ENCODE measurements at places on chromosomes 5 and 9.
A peak's percentile ranks its signal among the peaks of the same experiment; 100 is the strongest.

GRCh38 chr5:33105521-33105941, 335.2 kb upstream of the TARS1 start:
- no peak for DNase-seq

- no peak for DNase-seq
These were observed 104.3 kb upstream of the ARRDC3 start for GRCh38 chr5:91487420-91487819.

GRCh38 chr5:165161204-165161603, 1655.8 kb downstream of the MAT2B start:
- DNase-seq = no peak

- peak; percentile 36 for DNase-seq
These were observed 16.1 kb upstream of the CRB2 start for GRCh38 chr9:123339666-123340510.

DNA sequence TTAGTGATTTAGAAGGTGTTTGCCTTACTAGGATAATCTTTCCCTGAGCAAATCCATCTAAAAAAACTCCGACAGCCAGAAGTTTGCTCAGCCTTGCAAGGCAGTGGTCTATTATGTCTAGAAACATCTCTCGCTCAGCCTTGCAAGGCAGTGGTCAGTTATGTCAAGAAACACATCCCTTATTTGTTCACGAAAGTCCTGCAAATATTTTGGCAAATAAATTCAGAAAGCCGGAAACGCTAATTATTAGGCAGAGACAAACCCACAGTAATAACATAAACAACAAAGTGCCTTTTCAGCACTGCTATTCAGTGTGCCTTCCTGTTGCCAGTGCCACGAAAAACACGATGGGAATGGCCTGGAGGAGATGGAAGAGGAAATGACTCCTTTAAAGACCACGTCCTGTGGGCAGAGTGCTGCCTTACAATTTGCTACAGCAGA, 184.5 kb downstream of the GNAQ start:
- DNase-seq = no peak

GRCh38 chr5:68554571-68555279, 339.2 kb downstream of the PIK3R1 start:
- DNase-seq = no peak

DNA sequence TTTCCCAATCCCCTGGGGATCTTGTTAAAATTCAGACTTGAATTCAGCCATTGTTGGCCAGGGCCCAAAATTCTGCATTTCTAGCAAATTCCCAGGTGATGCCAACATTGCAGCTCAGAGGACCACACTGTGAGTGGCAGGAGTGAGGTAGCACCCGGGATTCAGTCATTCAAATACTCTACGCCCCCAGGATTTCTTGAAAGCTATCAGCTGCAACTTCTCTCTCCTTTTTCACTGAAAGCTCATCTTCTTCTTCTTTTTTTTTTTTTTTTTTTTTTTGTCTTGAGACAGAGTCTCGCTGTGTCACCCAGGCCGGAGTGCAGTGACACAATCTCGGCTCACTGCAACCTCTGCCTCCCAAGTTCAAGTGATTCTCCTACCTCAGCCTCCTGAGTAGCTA, 19.3 kb upstream of the ANKH start:
- DNase-seq = no peak

- DNase-seq = no peak
These were observed 59.2 kb upstream of the STK32A start for GRCh38 chr5:147175516-147176097.

- no peak for DNase-seq
These were observed 27.3 kb downstream of the ELL2 start for GRCh38 chr5:95934207-95934804.

DNA sequence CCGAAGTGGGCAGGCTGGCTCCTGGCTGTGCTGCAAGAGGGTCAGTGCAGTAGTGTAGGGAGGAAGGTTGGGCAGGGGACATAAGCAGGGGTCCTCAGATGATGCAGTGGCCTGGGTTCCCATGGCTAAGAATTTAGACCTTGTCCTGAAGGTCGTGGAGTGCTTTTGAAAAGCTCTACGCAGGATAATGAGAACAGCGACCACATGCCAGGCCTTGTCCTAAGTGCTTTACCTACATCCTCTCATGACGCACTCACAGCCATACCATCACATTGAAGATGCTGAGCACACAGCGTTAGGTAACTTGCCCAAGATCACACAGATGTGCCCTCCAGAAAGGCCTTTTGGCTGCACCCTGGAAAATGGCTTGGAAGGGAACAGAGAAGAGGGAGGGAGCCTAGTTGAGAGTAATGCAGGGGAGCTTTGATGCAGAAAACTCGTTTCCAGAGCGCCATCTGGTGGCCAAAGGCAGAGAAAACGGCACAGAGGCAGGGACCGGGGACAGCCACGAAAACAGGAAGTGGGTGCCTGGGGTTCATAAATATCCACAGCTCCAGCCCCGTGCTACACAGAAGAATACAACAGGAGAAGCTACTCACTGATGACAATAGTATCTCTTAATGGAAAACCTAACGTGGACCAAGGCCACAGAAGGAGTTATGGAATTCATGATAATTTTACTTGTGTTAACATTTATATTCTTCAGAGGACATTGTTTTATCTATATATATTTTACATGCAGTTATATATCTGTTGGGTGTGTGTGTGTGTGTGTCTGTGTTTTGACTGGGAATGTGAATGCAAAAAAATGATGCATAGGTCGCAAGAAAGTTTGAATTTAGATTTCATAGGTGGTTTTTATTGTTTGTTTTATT, 2.7 kb upstream of the PCDH12 start:
- DNase-seq = peak; percentile 89

DNA sequence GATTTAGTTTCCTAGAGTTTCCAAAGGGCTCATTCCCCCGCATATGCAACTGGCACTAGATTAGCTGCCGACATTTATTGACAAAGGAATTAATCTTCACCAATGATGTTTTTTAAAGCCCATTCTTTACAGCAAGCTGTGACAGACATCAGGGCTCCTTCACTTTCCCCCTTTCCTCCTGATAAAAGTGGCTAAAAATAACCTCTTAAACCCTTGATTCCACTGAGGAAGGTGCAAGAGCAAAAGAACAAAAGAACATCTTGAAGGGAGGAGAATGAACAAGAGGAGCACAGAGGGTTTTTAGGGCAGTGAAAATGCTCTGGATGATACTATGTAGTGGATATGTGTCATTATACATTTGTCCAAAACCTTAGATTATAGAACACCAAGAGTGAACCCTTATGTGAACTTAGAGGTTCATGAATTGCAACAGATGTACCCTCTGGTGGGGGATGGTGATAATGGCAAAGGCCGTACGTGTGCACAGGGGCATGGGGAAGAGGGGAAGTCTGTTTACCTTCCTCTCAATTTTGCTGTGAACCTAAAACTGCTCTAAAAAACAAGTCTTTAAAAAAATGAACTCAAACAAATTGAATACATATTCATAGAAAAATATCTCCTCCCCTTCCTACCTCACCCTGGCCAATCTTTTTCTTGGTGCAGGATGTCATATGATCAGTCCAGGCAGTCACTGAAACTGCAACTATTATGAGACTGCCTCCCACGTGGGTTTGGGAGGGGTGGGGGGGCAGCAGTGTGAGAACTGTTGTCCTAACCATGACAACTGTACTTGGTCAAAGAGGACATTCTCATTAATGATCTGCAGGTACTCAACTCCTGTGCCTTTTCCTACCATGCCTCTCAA, 83.0 kb downstream of the MARCHF3 start:
- DNase-seq = no peak

DNA sequence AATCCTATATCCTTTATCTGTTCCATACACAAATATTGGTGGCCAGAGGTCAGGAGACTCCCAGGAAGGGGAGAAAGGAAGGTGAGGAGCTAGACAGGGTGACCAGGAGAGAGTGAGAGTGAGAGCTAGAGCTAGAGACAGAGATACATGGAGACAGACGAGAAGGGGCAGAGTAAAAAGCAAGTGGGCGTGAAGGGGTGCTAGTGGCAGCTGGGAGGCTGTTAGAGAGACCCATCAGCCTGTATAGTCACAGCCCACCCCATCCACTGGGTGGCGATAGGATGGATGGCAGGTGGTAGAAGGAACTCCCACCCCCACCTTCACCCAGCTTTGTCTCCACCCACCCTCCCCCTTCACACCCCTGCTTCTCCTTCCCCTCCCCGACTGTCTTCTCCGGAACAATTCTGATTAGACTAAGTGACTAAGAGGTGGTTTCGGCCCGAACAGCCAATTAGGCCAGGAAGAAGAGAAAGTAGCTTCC, 32.8 kb downstream of the PCDH1 start:
- no peak for DNase-seq

DNA sequence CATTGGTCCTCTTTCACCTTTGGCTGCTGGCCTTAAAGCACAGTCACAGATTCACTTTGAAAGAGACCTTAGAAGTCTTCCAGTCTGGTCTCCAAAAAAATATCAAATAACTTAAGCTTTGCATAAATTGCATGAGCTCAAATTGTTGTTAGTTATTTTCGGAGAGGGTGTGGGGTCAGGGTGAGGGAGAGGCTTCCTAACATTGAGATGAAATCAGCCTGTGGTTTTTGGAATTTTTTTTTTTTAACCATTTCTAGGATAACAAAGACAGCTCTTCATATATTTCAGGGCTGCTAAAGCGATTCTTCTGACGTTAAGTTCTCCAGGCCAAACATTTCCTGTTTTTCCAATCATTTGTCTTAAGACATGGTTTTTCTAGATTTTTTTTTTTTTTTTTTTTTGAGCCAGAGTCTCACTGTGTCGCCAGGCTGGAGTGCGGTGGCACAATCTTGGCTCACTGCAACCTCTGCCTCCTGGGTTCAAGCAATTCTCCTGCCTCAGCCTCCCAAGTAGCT, 4.5 kb downstream of the OCLN start:
- no peak for DNase-seq

DNA sequence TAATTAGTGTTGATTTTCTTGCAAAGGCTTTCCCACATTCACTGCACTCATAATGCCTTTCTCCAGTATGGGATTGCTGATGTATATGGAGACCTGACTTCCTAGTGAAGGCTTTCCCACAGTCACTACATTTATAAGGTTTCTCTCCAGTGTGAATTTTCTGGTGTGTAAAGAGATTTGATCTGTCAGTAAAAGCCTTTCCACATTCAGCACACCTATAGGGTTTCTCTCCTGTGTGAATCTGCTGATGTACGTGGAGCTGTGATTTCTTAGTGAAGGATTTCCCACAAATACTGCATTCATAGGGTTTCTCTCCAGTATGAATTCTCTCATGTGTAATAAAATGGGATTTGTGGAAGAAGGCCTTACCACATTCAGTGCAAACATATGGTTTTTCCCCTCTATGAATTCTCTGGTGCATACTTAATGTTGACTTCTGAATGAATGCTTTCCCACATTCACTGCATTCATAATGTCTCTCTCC, 31.1 kb downstream of the ZNF484 start:
- no peak for DNase-seq

GRCh38 chr5:141876628-141877355, 1.4 kb downstream of the PCDH1 start:
- no peak for DNase-seq

DNA sequence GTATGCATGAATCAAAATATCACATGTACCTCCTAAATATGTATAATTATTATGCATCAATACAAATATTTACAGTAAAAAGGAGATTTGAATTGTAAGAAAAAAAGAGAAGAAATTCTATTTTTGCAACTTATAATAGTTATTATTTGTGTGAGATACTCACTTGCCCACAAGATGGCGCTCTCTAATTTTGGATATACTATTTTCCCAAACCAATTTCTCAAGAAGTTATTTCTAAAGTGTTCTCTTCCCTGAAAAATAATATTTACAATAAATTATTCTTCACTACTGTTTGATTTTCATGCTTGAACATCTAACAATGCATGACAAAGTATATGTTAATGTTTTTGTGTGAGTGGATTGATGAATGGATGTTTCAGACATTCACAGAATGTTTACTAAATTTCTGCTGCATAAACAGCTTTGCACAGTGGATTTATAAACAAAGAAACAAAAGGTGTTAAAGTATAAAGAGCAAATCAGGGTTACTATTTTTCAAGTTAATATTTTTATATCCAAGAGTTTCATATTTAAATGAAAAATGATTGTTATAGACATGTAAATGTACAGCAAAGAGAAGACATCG, 503.4 kb downstream of the PDE4D start:
- no peak for DNase-seq

- DNase-seq = no peak
These were observed 36.4 kb upstream of the GAS1 start for GRCh38 chr9:86983620-86984259.

- DNase-seq = no peak
These were observed 6.9 kb upstream of the RIC1 start for GRCh38 chr9:5622016-5622415.

DNA sequence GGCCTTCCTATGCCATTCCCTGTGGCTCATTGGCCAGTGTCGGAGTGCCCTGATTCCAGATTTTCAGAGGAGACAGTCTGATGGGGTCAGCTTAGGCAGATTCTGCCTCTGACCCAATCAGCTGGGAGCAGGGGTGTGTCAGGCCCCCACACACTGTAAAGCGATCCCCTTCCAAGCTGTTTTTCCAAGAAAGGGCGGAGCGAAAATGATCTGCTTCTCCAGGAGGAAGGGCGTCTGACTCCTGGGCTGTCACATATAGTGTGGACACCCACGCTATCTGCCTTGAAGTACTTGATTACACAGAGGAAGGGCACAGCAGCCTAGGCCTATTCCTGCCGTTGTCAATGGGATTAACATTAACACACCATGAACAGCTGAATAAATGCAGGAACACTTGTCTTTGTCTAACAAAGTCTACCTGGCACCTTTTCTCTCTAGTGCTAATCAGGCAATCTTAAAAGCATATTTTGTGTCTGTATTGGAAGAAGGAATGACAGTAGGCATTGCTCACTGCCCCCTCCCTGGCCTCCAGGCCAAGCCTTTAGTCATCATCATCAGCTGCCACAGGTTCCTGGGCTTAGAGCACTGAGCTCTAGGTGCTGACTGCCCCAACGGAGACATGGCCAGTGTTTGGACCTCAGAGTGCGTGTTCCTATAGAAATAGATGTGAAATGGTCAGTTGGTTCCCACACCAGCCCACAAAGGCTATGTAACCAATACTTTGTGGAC, 218.7 kb downstream of the MELK start:
- no peak for DNase-seq

DNA sequence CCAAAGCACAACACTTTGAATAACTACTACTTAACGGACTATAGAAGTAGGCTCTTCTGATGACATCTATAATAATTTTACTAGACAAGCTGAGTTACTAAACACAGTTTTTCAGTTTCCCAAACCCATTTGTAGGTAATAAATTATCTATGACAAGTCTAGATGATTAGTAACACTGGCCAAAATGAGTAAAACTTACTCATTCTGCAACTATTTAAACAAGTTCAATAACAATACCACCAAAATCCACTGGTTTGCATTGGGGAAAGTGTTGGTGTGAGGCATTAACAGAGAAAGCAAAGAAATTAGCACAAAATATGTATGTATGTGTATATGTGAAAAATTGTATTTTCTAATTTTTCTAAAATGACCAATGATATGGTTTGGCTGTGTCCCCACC, 119.3 kb downstream of the NR2F1-AS1 start:
- no peak for DNase-seq

Data from activated CD4-positive, alpha-beta T cell treated with anti-CD3 and anti-CD28 coated beads, Interleukin-2, amount 50 U/mL, for 1 hour (primary cell).